ENCODE measurements at places on chromosomes 3 and 15. TPM values are rescaled to one million over a fixed set of nuclear protein-coding genes. Genes with fewer than 3 reads are reported as not detected.

Gene LRRC31
- 1.1 TPM for total RNA-seq

Gene SLC6A20
- 4.2 TPM for total RNA-seq

Gene LMCD1
- 93.6 TPM for total RNA-seq

Gene KLHL6
- 36.7 TPM for total RNA-seq

Gene MUC13
- total RNA-seq = 0.18 TPM

Gene LRTM1
- not detected for total RNA-seq

Gene ANKRD34C
- not detected for total RNA-seq

Gene KCNMB3
- 2.9 TPM for total RNA-seq

Gene STRIT1
- total RNA-seq = not detected

Gene SENP5
- total RNA-seq = 29.7 TPM

Gene TM6SF1
- 31.2 TPM for total RNA-seq

DNA sequence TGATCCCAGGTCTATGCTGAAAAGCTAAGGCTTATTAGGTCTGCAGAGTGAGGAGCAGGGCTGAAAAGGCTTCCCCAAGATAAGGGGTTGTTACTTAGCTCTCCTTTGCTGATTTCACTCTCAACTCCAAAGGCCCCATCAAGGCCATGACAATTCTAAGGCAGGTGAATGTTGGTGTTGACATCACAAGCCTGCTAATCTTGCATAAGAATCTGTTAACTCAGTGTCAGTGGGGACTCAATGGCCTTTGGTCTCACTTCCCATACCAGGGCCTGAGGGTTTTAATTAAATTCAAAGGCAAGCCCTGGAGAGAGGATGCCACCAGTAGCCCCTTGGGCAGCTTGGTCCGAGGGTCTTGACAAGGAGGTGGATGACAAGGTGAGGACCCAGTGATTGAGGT is 9.4 kb upstream of the ALAS1 start:
- no peaks in the 10 kb centered on the region for H3K36me3 ChIP-seq
- peaks cover 26% of the 10 kb centered on the region for H3K4me1 ChIP-seq
- H3K27me3 ChIP-seq = no peaks in the 10 kb centered on the region
- no peak overlapping the region for H3K27ac ChIP-seq
- no peak for DNase-seq

- H3K27ac ChIP-seq = no peak overlapping the region
- H3K4me3 ChIP-seq = no peak overlapping the region
- H3K36me3 ChIP-seq = no peaks in the 10 kb centered on the region
- no peak for DNase-seq
- H3K4me1 ChIP-seq = peaks cover 10% of the 10 kb centered on the region
Measured at GRCh38 chr3:114112696-114113095, 56.2 kb downstream of the QTRT2 start.

DNA sequence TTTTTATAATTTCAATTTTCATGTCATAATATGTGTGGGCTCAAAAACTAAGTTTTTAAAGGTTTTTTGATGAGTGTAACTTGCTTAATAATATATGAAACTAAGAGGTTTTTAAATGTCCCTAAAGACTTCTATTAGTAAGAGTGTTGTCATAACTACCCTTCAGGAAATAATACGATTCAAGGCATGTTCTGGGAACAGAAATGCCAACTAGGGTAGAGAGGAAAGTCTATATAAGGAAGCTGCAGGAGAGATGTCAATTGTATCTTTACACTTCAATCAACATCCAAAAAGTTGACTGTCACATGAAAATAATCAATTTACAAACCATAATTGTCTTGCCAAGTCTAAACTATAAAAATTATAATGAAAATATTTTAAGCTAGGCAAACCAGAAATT is 76.3 kb downstream of the SMARCC1 start:
- H3K4me3 ChIP-seq = no peak overlapping the region
- H3K4me1 ChIP-seq = no peaks in the 10 kb centered on the region
- H3K36me3 ChIP-seq = peaks cover 88% of the 10 kb centered on the region
- H3K27me3 ChIP-seq = no peaks in the 10 kb centered on the region
- no peak for DNase-seq

- H3K36me3 ChIP-seq = no peaks in the 10 kb centered on the region
- no peaks in the 10 kb centered on the region for H3K27me3 ChIP-seq
- H3K4me3 ChIP-seq = no peak overlapping the region
- DNase-seq = no peak
Measured at GRCh38 chr3:58779934-58780333, 113.4 kb upstream of the FAM3D start.

DNA sequence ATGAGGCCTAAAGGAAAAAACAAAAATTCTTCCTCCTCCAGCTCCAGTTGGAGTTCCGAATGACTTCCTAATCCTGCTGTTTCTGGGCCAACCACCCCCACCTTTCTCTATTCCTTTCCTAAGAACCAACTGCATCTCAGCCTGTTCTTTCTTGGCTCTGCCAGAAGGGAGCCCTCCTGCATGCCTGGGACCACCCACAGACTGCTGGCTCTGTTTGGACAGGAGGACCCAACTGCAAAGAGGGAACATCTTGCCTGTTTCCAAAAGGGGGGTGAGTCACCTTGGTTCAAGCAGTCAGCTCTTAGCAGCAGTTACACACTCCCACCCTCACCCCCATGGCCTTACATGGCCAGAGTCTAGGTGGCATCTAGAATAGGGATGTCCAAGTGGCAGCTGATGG is 116.0 kb upstream of the PRICKLE2 start:
- no peak overlapping the region for H3K4me3 ChIP-seq
- peaks cover 35% of the 10 kb centered on the region for H3K4me1 ChIP-seq
- no peak for DNase-seq
- H3K36me3 ChIP-seq = no peaks in the 10 kb centered on the region
- no peak overlapping the region for H3K27ac ChIP-seq
- no peaks in the 10 kb centered on the region for H3K27me3 ChIP-seq

DNA sequence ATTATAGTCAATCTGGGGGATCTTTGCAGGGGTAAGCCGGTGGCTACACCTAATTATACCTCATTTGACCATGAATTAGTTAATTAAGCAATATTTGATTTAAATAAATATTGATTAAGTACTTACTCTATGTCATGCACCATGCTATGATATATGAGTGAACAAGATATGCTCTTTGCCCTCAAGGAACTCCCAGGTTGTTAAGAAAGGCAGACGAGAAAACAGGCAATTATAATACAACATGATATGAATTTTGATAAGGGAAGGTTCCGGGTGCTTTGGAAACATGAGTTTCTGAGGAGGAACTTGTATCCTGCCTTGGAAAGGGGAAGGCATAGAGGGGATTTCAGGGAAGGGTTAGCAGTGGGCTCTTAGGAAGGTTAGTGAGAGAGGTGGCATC is 412.9 kb downstream of the WDR72 start:
- no peak overlapping the region for H3K27ac ChIP-seq
- no peaks in the 10 kb centered on the region for H3K4me1 ChIP-seq

DNA sequence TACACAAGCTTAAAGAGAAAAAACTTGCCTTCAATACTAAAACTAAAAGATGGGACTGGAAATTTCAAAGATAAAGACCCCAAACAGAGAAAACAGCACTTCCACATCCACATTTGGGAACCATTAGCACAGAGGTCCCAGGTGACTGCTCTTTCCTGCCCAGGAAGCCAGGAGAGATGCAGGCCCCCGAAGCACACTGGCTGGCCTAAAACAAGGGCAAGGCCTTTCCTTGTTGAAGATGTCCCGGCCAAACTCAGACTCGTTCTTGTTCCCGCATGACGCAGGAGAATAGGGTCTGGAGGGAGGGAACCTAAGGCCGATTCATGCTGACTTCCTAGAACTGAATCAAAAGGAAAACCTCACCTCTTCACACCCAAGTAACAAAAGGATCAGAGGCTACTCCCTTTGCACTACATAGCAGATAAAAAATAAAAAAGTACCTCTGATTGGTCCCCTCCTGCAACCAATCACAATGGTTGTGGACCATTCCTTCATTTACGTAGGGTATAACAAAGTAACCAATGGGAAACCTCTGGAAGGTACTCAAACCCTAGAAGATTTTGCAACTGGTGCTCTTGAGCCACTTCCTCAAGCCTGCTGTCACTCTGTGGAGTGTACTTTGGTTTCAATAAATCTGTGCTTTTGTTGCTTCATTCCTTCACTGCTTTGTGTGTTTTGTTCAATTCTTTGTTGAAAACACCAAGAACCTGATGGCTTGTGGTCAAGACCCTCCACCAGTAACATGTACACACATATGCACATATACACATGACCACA is 48.7 kb downstream of the EFCAB12 start:
- no peaks in the 10 kb centered on the region for H3K27me3 ChIP-seq
- no peaks in the 10 kb centered on the region for H3K4me1 ChIP-seq
- no peak overlapping the region for H3K27ac ChIP-seq

DNA sequence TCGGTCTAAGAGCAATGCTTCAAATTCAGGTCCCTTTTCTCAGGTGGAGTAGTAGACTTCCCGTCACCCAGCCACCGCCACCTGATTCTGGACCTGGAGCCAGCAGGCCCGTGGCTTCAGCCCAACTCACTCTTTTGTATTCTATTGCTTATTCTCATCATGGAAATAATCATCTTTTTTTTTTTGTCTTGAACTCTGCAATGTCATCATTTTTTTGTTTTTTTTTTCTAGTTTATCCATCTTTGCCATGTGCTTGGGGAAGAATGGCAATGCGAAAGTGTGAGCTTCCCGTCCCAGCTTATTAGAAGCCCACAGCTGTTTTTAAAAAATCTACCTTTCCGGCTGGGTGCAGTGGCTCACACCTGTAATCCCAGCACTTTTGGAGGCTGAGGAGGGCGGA is 51.3 kb upstream of the FSTL1 start:
- DNase-seq = no peak
- no peak overlapping the region for H3K27ac ChIP-seq
- H3K36me3 ChIP-seq = no peaks in the 10 kb centered on the region
- H3K4me1 ChIP-seq = peaks cover 25% of the 10 kb centered on the region
- no peak overlapping the region for H3K4me3 ChIP-seq
- H3K27me3 ChIP-seq = no peaks in the 10 kb centered on the region

DNA sequence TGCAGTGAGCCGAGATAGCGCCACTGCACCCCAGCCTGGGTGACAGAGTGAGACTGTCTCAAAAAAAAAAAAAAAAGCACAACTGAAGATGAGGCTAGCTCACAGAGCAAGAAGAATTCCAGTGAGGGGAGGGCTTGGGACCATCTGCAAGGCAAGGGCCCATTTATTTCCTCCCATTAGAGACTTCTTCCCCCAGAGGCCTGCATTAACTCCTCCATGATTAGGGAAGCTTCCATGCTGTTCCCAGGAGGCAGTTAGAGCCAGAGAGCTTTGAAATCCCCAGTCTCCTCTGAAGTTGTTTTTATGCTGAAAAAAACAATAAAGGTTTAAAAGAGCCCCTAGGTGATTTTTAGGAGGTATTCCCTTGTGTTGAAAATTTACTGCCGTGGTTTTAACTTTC is 54.3 kb upstream of the ADCY5 start:
- H3K27me3 ChIP-seq = no peaks in the 10 kb centered on the region
- no peak overlapping the region for H3K4me3 ChIP-seq
- DNase-seq = no peak
- no peaks in the 10 kb centered on the region for H3K4me1 ChIP-seq
- H3K36me3 ChIP-seq = peaks cover 29% of the 10 kb centered on the region

DNA sequence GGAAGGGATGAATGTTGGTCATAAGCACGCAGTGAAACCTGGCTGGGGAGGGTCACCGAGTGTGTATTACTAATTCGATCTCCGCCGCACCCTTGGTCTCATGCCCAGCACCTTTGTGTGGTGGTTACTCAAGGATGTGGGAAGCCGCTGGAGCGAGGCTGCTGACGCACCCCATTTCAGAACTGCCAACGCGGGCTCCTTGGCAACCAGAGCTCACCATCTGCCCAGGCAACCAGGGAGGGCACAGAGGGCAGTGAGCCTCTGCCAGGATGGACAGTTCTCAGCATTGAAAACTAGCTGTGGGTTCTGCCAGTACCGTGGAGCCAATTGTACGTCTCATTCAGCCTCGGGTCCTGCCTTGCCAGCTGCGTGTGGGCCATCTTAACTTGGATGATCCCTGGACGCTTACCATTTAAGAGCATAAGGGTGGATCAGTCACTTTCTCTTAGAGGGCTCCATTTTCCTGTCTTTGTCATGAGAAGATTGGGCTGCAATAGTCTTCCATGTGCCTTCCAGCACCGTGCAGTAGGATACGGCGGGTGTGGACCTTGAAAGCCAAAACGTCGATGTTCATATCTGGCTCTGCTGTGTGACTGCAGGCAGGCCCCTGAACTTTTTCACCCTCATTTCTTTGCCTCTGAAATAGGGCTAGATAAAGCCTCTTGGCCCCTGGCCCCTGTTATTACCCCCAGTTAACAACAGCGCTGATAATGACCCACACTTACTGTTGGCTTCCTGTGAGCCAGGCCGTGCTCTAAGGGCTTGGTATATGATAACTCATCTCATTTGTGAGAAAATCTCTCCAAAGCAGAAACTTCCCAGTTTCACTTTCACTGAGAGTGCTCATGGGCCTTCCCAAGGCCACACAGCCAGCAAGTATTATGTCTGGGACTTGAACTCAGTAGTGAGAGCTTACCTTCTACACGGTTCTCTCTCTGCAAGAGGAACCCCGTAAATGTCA is 238.8 kb downstream of the OPA1 start:
- H3K4me3 ChIP-seq = no peak overlapping the region
- no peaks in the 10 kb centered on the region for H3K27me3 ChIP-seq
- no peaks in the 10 kb centered on the region for H3K36me3 ChIP-seq
- no peak for DNase-seq

DNA sequence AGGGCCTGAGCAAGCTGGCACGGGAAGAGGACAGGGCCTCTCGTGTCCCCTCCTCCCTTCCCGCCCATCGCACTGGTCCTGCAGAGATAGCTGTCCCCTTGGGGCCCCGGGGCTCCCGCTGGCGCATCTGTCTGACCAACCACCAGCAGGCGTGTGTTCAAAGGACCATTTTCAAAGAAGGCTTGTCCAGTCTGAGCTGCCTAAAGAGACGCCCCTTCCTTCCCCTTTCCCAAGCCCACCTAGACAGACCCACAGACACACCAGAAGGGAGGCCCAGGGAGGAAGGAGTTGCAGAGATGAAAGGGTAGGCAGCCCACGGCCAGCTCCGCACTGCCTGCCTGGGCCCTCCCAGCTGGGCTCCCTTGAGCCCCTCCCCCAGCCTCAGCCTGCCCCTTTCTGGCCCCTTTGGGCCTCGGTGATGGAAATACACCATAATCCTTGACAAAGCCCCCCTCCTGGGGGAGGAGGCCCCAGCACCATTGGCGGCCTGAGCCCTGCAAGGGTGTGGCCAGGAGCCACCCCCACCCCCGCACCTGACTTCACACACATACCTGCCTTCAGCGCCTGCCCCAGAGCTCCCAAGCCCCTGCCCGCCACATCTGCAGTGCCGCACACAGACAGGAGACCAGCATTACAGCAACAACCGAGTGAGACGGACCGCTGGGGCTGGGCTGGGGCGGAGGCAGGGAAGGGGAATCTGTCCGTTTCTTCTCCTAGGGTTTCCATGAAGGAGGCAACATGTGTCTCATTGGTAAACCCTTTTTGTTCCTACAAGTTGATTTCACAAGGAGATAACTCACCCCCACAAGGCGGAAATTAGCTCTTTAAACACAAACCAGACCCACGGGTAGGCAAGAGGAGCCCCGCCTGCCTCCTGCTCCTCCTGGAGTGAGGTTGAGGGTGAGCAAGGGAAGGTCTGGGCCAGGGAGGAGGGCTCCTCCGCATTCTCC is at the start of gene STRA6:
STRA6 (minus strand) TSS at position 336 of the 950 bp plus-strand sequence. CDS start 520 bp downstream, outside the sequence.
- H3K4me3 ChIP-seq = no peak within 1 kb of the TSS
- H3K27ac ChIP-seq = no peak within 1 kb of the TSS
- H3K36me3 ChIP-seq = no peaks in the 10 kb centered on the region
- no peaks in the 10 kb centered on the region for H3K4me1 ChIP-seq

- H3K27me3 ChIP-seq = no peaks in the 10 kb centered on the region
- no peak for DNase-seq
- H3K4me1 ChIP-seq = peaks cover 16% of the 10 kb centered on the region
- H3K36me3 ChIP-seq = no peaks in the 10 kb centered on the region
- no peak overlapping the region for H3K4me3 ChIP-seq
Measured at GRCh38 chr15:68585574-68586273, 6.9 kb downstream of the CORO2B start.
